Retina (tissue), 1 donor: ENCODE measurements at places on chromosomes 11 and 22.

- DNase-seq, result peak; percentile 37
Observed at GRCh38 chr11:61569701-61570100, 11.2 kb downstream of the SYT7 start.

- no peak for DNase-seq
Observed at GRCh38 chr11:95734009-95734572, 55.5 kb downstream of the FAM76B start.

GRCh38 chr11:86483940-86484794, 109.5 kb downstream of the CCDC81 start:
- DNase-seq, result no peak

GRCh38 chr11:116185551-116185950, 587.2 kb downstream of the BUD13 start:
- no peak for DNase-seq

GRCh38 chr11:45857961-45858474, 10.7 kb downstream of the CRY2 start:
- peak; percentile 66 for DNase-seq

GRCh38 chr11:62025487-62026105, 58.2 kb upstream of the FTH1 start:
- DNase-seq, result no peak

- no peak for DNase-seq
Observed at GRCh38 chr11:15730995-15731385, 616.3 kb downstream of the INSC start.

GRCh38 chr11:63745304-63746170, 23.0 kb downstream of the ZFTA start:
- no peak for DNase-seq

DNA sequence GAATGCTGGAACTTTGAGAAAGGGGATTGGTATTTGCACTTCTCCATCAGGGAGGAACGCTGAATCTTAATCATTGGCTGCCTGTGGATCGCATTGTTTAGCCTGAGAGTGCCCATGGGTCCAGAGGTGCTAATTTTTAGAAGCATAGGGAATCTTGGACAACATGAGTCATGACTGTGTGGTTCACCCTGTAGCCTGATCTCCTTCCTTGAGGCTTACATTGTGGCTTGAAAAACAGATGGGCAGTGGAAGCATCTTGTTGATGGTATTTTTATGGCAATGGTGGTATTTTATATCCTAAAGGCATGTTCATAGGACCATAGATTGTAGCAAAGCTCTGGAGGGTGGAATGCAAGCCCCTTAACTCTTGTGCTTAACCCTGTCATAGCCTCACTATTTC, 99.2 kb upstream of the DBX1 start:
- no peak for DNase-seq

DNA sequence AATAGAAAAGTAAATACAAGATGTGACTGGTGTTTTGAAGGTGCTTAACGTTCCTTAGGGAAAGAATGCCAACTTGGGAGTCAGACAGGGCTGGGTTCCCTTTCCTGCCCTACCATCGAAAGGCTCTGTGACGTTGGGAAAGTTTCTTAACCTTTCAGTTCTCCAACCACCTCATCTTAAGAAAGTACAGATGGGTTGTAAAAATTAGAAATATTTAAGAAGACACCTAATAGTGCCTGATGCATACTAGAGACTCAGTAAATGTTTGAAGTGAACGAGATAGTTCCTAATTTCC, 1.1 kb downstream of the GTPBP1 start:
- DNase-seq, result no peak

- DNase-seq, result peak; percentile 32
Observed at GRCh38 chr22:27045103-27045947, 387.9 kb downstream of the MIAT start.

DNA sequence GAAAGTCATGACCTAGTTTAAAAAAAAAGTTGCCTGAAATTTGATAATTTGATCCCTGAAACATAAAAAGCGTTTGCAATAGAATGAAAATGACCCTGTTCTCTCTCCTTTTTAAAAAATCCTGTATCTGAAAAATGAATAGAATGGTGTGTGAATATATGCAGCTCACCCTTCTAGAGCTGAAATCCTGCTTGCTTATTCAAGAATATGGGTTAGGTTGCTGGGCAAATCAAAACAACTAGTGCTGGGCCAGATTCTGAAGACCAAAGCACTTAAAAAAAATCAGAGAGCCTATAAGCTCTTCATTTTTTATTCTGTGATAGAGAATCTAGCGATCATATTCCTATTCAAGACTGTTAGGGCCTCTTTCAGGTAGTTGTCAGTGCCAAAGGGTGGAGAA, 131.6 kb downstream of the MPPED2 start:
- no peak for DNase-seq
